ENCODE measurements at places on chromosomes 6 and 20.

- DNase-seq, result no peak
Measured at GRCh38 chr20:57448764-57449354, 57.7 kb downstream of the RBM38 start.

- no peak for DNase-seq
Measured at GRCh38 chr6:105797983-105798453, 288.1 kb upstream of the PRDM1 start.

DNA sequence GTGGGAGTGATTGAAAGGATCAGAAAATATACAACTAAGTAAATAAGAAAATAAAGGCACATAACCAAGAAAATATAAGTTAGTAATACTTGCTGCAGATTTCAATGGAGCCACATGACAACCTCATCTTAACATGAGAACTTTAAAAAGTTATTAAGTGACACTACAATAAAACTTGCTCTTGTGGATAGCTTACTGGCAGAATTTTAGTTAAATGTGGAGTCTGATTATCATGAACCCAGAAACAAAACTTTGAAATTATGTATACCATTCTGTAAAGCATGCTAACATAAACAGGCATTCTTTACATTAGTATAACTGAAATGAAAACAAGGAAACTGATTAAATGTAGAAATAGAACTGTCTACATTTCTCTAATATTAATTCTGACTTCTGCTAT lies 220.9 kb downstream of the RFPL4B start:
- no peak for DNase-seq

GRCh38 chr20:63517376-63518309 lies 2.9 kb upstream of the PPDPF start:
- no peak for DNase-seq

- no peak for DNase-seq
Measured at GRCh38 chr6:133697185-133697584, 191.7 kb upstream of the TCF21 start.

DNA sequence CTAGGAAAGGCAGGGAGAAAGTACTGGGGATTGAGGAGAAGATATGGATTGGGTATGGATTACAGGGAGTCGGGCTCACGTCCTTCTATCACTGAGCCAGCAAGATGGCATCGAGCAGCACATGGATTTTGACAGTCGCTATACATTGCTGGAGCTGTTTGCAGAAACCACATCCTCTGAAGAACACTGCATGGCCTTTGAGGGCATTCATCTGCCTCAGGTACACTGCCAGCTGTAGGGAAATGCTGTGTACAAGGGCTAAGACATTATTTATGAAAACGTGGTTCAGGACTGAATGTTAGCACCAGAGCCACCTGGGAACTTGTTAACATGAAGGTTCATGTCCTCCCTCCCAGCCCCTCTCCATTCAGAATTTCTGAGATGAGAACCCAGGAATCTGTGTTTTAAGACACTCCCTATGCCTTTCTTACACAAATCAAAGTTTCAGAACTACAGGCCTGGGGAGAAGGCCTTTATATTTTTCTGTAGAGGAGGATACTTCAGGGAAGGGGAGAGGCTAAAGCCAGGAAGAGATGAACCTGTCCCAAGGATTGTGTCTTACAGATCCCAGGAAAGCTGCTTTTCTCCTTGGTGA lies 3.5 kb downstream of the CUL9 start:
- DNase-seq, result no peak

GRCh38 chr6:53916804-53917463 lies 122.1 kb downstream of the LRRC1 start:
- DNase-seq, result no peak

DNA sequence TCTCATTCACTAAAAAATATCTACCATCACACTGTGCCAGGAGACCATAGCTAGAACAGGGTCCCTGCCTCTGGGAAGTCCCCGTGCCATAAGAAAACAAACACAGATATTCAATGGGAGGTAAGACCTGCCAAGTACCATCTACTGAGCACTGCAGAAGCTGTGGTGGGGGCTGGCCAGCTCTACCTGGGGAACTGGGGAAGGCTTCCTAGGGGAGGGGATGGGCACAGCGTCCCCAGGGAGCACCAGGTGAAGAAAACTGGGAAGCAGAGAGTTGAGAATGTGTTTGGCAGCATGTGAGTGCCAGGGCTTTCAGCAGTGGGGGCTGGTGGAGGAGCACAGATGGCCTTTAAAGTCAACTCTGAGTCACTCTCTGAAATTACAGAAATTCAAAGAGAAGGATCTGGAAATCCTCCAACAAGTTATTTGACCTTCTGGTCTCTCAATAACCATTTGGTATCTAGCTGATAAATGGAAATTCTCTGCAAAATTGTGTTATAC lies 85.2 kb downstream of the SHLD1 start:
- no peak for DNase-seq

DNA sequence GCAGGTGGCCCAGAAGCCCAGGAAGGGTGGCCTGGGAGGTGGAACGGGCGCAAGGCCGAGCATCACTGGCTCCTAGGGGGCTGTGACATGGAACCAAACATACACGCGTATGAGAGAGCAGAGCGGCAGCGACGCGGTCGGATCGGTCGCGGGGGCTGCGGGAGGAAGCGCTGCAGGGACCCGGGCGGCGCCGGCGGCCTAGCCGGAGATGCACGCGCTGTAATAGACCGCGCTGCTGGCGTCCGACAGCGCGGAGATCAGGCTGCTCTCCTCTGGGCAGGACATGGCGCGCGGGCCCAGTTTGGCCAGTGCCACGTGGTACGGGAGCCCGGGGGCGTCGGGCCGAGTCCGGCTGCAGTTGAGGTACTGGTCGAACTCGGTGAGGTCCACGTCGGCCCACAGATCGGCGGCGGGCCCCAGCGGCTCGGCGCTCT lies 1.5 kb downstream of the SOX18 start:
- DNase-seq, result no peak

DNA sequence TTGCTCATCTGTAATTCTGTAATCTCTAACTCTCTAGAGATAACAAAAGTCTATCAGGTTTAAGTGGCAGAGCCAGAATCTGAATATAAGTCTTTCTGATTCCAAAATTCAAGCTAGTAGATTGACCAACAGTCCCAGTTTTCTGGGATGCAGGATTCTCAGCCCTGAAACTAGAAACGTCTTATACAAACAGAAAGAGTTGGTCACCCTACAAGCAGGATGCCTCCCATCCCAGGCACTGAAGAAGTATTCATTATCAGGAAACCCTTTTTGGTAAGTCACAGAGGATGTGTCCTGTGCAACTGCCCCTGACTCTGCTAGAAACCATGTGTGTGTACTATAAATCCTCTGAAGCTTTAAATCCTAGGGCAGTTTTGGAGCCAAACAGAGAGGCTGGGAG lies 135.0 kb downstream of the CARMIL1 start:
- DNase-seq, result no peak

DNA sequence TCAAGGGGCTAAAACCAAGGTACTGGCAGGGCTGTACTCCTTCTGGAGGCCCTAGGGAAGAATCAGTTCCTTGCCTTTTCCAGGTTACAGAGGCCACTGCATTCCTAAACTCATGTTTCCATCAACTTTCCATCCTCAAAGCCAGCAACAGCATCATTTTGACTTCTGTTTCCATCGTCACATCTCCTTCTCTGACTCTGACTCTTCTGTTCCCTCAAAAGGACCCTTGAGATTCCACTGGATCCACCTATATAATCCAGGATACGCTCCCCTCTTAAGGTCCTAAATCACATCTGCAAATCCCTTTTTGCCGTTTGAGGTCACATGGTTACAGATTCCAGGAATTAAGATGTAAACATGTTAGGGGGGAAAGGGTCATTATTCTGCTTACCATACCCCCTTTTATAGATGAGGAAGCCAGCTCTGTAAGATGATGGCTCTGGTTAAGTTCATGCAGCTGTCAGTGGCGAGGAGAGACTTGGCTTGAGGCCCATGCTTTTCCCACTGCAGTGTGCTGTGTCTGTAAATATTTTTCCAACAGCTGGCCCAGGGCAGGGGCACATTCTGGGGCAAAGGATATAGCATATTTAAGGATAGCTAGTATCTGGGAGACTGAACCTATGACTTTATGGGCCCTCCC lies 114.6 kb downstream of the TNFRSF21 start:
- no peak for DNase-seq

GRCh38 chr6:143531720-143532499 lies 20.4 kb upstream of the FUCA2 start:
- DNase-seq, result no peak

DNA sequence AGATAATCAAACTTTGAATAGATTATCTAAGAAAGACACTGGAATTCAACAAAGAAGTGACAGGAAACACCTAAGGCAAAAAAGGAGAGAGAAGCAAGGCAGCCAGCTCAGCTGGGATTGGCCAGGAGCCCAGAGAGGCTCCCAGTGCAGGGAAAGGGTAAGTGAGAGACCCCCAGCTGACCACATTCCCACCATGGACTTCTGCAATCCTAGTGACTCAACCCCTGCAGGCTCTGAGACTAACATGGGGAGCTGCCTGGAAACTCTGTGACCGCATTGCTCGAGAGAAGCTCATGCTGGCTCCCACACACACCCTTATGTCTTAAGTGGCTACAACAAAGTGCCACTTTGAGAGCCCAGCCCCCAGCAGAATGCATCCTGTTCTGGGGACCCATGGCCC lies 215.1 kb downstream of the PACRG start:
- DNase-seq, result no peak

DNA sequence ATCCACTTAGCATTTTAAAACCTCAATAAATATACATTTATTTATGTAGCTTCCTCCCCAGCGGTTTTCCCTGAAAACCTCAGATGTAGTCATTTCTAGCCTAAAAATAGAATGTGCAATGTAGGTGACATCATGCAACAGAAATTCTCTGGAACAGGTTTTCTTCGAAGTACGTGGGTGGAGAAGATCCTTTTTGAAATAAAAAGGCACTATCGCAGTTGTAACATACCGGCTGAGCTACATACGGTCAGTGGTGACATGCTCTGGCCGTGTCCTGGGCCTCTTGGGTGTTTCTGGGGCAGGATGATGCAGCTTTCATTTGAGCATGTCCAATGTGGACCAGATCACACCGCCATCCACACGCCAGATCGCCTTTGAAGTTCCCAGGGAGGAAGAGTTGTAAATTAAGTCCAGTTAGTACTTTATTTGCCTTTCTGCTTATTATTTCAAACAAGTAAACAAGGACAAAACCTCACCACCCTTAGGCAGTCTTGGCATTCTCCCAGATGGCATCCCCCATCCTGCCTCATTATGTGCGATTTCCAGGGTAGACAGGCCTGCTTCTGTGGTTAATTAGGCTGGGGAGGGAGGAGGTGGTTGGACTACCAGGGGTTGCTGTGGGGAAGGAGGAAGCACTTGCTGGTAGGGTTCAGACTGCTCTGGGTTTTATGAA lies 109.5 kb upstream of the CLDN20 start:
- peak; percentile 5 for DNase-seq

GRCh38 chr6:658244-658643 lies 1.3 kb upstream of the HUS1B start:
- no peak for DNase-seq

DNA sequence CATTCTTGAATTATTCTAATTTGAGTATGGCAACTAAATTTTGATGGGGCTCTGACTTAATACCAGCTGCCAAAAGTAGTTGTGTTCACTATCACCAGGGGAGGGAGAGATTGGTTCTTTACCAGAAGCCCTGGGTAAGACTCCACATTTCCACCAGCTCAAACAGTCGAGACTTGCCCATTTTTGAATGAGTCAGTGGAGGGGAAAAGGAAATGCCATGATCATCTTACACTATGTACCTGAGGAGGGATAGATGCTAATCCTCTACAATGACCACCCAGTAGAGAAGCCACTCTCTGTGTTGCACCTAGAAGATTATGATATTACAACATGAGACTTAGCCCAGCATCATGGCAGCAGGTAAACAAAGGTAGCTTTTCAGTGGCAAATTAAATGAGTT lies 77.0 kb upstream of the SGK1 start:
- DNase-seq, result no peak

DNA sequence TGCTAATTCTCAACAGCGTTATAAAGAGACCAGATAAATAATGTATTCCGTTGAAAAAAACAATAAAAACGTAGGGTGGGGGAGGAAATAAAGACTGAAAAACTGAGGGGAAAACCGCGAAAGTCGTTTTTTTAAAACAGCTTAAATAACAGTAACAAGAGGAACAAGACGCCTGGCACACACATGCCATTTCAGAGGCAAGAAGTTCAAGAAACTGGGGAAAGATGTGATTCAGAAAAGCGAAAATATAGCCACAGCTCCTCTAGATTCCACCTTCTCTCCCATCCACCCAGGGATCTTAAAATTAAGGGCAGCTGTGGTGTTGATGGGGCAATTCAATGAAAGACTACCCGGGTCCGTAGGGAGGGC lies 1.3 kb downstream of the EPB41L2 start:
- DNase-seq, result no peak

DNA sequence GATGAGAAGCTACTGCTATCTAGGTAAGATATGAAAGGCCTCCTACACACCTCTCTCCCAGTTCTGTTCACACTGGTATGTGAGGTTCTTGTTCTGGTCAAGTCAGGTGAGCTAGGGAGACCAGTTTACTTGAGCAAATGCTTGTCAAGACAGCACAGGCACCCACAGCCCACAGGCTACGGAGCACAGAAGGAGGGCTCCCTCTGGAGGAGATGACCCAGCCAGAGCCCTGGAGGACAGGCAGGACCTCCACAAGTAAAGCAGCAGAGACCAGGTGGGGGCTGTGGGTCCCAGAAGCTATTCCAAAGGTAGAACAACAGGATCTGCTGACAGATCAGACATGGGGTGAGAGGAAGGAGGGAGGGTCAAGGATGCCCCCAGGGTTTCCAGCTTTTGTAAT lies 13.2 kb downstream of the MMP24OS start:
- no peak for DNase-seq

GRCh38 chr6:38775870-38776269 lies 60.8 kb downstream of the DNAH8 start:
- DNase-seq, result no peak

DNA sequence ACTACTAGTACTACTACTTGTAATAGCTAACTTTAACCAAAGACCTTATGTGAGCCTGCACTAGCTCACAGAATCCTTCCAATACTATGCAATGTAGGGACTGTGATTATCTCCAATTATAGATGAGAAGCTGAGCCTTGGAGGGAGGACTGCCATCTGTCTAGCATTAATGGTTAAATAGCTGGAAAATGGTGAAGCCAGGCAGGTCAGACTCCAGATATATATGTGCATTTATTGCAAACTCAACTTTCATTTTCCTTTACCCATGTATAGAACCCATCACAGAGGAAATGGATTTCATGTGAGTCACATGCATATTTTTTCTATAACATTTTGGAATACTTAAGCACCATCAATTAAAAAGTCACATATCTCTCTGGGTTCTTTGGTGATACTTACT lies 229.9 kb downstream of the BCAS1 start:
- no peak for DNase-seq

GRCh38 chr6:74467533-74468215 lies 738.2 kb downstream of the COL12A1 start:
- no peak for DNase-seq
